ENCODE measurements at places on chromosomes 3 and 15.
A peak's percentile ranks its signal among the peaks of the same experiment; 100 is the strongest.

DNA sequence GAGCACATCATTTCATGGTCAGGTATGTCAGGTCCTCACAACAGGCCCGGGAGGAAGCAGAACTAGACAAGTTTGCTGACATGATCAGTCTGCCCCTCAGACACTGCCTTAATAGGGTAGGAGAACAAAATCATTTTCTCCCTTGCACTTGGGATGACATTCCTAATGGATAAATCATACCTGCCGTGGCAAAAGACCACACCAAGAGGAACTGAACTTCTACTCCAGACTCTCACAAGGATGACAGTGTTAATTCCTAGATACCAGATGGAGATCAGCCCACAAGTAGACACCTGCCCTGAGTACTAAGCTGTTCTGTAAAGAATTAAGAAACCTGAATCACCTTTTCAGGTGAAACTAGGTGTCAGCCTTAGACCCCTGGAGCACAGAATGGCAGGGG lies 19.5 kb downstream of the SIAH2 start:
- H3K4me1 ChIP-seq, result peaks cover 40% of the 10 kb centered on the region
- no peak overlapping the region for H3K27ac ChIP-seq
- H3K4me3 ChIP-seq, result no peak overlapping the region
- H3K36me3 ChIP-seq, result peaks cover 36% of the 10 kb centered on the region
- DNase-seq, result no peak

DNA sequence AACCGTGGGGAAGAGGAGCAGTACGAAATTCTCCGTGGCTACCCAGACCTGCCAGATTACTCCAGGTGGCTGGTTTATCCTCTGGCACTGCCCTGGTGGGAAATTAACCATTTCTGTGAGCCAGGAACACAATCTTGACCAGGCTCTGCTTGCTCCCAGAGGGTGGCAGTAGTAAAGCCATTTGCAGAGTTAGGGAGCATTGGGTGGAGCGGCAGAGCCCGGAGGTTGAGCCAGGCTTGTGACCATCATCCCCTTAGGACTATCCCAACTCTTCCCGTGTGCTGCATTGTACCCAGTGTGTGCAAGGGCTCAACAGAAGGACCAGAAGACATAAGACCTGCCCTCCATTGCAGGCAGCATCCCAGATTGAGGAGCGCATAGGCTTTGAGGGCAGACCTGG lies 5.3 kb downstream of the KNG1 start:
- H3K4me3 ChIP-seq, result no peak overlapping the region
- peaks cover 5% of the 10 kb centered on the region for H3K4me1 ChIP-seq
- H3K27ac ChIP-seq, result peak overlapping the region; percentile 48
- H3K27me3 ChIP-seq, result peaks cover 7% of the 10 kb centered on the region

- no peak overlapping the region for H3K4me3 ChIP-seq
- H3K27ac ChIP-seq, result no peak overlapping the region
- no peaks in the 10 kb centered on the region for H3K27me3 ChIP-seq
- DNase-seq, result no peak
- H3K4me1 ChIP-seq, result no peaks in the 10 kb centered on the region
Observed at GRCh38 chr3:86774082-86774691, 216.8 kb downstream of the VGLL3 start.

GRCh38 chr15:53522991-53523390 lies 236.5 kb downstream of the WDR72 start:
- H3K27ac ChIP-seq, result no peak overlapping the region
- no peaks in the 10 kb centered on the region for H3K36me3 ChIP-seq
- peak; percentile 30 for DNase-seq
- H3K4me3 ChIP-seq, result no peak overlapping the region
- no peaks in the 10 kb centered on the region for H3K27me3 ChIP-seq
- peaks cover 5% of the 10 kb centered on the region for H3K4me1 ChIP-seq

DNA sequence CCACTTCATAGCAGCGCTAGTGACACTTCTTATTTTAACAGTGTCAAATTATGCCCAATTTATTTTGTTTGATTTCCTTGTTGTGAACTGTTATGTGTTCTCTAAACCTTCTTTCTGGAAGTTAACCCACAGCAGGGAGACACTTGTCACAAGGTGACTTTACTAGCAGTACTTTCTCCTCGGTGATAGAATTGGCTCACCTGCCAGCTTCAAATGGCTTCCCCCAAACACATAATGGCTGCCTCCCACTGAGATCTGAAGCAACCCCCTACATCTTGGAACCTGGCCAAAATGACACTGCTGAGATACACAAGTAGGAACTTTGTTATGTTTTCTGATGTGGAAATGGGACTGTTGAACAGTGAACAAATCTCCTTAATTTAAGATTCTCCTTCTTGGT lies 238.8 kb upstream of the DPH6 start:
- H3K4me3 ChIP-seq, result no peak overlapping the region
- peaks cover 6% of the 10 kb centered on the region for H3K27me3 ChIP-seq
- no peak overlapping the region for H3K27ac ChIP-seq

- no peak overlapping the region for H3K27ac ChIP-seq
- DNase-seq, result no peak
- peaks cover 21% of the 10 kb centered on the region for H3K27me3 ChIP-seq
- H3K36me3 ChIP-seq, result no peaks in the 10 kb centered on the region
Observed at GRCh38 chr15:66285533-66286280, 7.7 kb upstream of the DIS3L start.

- H3K36me3 ChIP-seq, result peaks cover 20% of the 10 kb centered on the region
- no peak for DNase-seq
- no peak overlapping the region for H3K4me3 ChIP-seq
- H3K4me1 ChIP-seq, result peaks cover 28% of the 10 kb centered on the region
Observed at GRCh38 chr15:97014001-97014400, 683.5 kb downstream of the NR2F2 start.

DNA sequence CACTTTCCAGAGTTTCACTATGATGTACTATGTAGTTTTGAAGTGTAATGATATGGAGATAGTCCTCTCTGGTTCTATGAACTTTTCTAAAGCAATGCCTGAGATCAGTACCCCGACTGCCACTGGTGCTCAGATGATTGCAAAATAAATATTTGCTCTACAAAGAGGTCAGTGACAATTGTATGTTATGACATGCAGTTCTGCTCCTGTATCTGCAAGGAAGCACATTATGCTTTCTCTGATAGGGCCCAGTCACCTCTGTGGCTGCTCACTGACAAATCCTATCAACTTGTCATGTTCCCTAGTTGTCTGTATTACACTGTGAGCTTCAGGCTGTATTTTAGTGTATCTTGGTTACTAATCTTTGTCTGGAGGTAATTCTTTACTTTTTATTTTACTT lies 362.6 kb downstream of the ROBO1 start:
- no peaks in the 10 kb centered on the region for H3K27me3 ChIP-seq
- no peak for DNase-seq
- no peaks in the 10 kb centered on the region for H3K36me3 ChIP-seq

GRCh38 chr15:22224241-22224671 lies 143.9 kb downstream of the OR4M2 start:
- H3K4me1 ChIP-seq, result no peaks in the 10 kb centered on the region
- H3K27me3 ChIP-seq, result peaks cover 7% of the 10 kb centered on the region
- no peak overlapping the region for H3K27ac ChIP-seq
- DNase-seq, result no peak
- H3K4me3 ChIP-seq, result no peak overlapping the region

DNA sequence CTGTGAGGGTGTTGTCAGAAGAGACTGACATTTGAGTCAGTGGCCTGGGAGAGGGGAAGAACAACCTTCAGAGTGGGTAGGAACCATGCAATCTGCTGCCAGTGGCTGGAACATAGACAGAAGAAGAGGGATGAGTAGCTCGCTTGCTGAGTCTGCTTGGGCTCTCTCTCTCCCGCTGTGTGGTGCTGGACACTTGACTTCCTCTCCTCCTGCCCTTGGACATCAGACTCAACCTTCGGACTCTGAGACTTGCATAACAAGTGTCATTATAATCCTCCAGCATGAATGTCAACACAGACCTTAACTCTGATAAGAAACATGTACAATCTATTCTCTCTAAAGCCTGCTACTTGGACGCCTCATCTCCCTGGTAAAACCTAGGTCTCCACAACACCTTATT lies 5.9 kb upstream of the NMD3 start:
- H3K4me1 ChIP-seq, result peaks cover 13% of the 10 kb centered on the region
- H3K27me3 ChIP-seq, result no peaks in the 10 kb centered on the region
- DNase-seq, result no peak

GRCh38 chr15:82942691-82943090 lies 9.8 kb downstream of the HOMER2 start:
- peaks cover 5% of the 10 kb centered on the region for H3K27me3 ChIP-seq
- no peak overlapping the region for H3K4me3 ChIP-seq
- DNase-seq, result no peak
- peaks cover 16% of the 10 kb centered on the region for H3K36me3 ChIP-seq
- H3K27ac ChIP-seq, result no peak overlapping the region

DNA sequence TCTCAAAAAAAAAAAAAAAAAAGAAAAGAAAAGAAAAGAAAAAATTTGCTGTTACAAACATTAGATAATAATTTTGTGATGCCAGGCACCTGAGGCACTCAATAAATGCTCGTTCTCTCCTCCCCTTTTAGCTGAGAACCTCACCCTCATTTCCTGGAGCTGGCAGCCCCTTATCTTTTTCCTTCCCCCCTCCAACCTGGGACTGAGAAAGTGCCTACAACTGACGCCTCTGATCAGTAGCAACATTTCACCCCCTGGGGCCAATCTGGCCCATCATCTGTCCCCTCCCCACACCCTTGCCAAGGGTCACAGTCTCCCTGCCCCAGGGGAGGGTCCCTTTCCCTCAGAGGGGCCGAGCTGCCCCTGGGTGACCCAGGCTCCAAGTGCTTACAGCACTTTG lies 12.6 kb upstream of the RNU6-1 start:
- H3K4me1 ChIP-seq, result peaks cover 74% of the 10 kb centered on the region
- peaks cover 8% of the 10 kb centered on the region for H3K27me3 ChIP-seq
- no peaks in the 10 kb centered on the region for H3K36me3 ChIP-seq
- no peak overlapping the region for H3K4me3 ChIP-seq

- H3K36me3 ChIP-seq, result peaks cover 36% of the 10 kb centered on the region
- DNase-seq, result peak; percentile 74
- H3K27ac ChIP-seq, result peak overlapping the region; percentile 93
- H3K27me3 ChIP-seq, result peaks cover 4% of the 10 kb centered on the region
- H3K4me3 ChIP-seq, result peak overlapping the region; percentile 46
- peaks cover 63% of the 10 kb centered on the region for H3K4me1 ChIP-seq
Observed at GRCh38 chr3:64642327-64643151, 45.3 kb downstream of the ADAMTS9 start.

DNA sequence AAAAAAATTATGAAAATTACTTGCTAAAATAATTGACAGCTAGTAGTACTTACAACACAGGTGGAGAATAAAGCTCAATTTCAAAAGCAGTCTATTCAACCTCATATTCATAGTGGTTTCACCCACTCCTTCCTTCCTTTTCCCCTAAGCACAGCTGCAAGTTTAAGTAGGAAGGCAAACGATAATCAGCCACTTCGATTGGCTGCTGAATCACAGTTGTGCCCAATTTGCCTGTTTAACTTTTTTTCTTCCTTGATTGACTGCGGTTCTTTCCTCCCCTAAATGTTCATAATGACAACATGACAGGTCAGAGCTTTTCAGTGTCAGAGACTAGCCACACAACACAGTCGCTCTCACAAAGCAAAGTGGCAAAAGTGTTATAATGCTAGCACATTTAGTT lies 468.0 kb upstream of the GBE1 start:
- H3K4me1 ChIP-seq, result no peaks in the 10 kb centered on the region
- H3K36me3 ChIP-seq, result no peaks in the 10 kb centered on the region
- DNase-seq, result no peak
- no peak overlapping the region for H3K27ac ChIP-seq
- H3K27me3 ChIP-seq, result no peaks in the 10 kb centered on the region

- no peak overlapping the region for H3K4me3 ChIP-seq
- H3K4me1 ChIP-seq, result peaks cover 6% of the 10 kb centered on the region
Observed at GRCh38 chr3:97914388-97914787, 57.8 kb downstream of the RIOX2 start.

GRCh38 chr3:169841171-169841570 lies 28.5 kb upstream of the LRRC34 start:
- H3K4me1 ChIP-seq, result peaks cover 21% of the 10 kb centered on the region
- no peaks in the 10 kb centered on the region for H3K36me3 ChIP-seq
- no peak for DNase-seq
- H3K27ac ChIP-seq, result peak overlapping the region; percentile 18
- no peak overlapping the region for H3K4me3 ChIP-seq

DNA sequence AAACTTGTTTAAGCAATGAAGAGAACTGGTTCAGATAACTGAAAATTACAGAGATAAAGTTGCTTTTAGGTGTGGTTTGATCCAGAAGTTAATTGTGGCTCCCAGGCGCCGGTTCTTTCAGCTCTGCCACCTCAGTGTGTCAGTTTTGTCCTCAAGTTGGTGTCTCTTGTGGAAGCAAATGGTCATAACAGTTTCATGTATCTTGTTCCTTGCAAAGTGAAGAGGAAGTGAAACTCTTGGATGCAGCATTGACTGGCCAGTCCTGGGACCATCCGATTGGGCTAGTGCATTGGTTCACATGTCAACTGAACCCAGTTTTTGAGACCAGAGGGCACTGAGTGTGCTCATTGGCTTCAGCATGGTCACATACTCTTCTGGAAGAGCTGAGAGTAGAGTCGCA lies 181.4 kb upstream of the GRM7 start:
- peaks cover 8% of the 10 kb centered on the region for H3K27me3 ChIP-seq
- no peak for DNase-seq
- H3K4me1 ChIP-seq, result no peaks in the 10 kb centered on the region
- no peaks in the 10 kb centered on the region for H3K36me3 ChIP-seq
- H3K27ac ChIP-seq, result no peak overlapping the region

DNA sequence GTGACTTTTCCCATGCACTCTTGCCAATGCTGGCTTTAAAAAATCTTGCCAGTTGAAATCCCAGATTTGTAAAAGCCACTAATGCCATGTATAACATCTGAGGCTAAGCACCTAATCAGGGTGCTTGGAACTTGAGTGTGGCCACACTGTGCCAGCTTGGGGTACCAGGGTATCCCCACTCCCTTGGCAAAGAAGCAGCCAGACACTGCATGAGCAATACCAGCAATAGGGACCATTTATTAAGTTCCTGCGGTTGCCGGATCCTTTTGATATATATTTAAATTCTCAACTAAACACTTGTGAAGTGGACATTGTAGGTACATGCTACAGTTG lies 2.2 kb upstream of the RHCG start:
- no peak overlapping the region for H3K4me3 ChIP-seq
- no peak for DNase-seq
- no peaks in the 10 kb centered on the region for H3K36me3 ChIP-seq
- no peak overlapping the region for H3K27ac ChIP-seq
- H3K27me3 ChIP-seq, result peaks cover 86% of the 10 kb centered on the region

GRCh38 chr3:5086708-5087107 lies 35.4 kb upstream of the ARL8B start:
- peaks cover 14% of the 10 kb centered on the region for H3K4me1 ChIP-seq
- peaks cover 20% of the 10 kb centered on the region for H3K27me3 ChIP-seq
- no peaks in the 10 kb centered on the region for H3K36me3 ChIP-seq
- DNase-seq, result no peak
- no peak overlapping the region for H3K27ac ChIP-seq

- peaks cover 24% of the 10 kb centered on the region for H3K36me3 ChIP-seq
- H3K4me3 ChIP-seq, result no peak overlapping the region
- peak overlapping the region; percentile 27 for H3K27ac ChIP-seq
- DNase-seq, result no peak
Observed at GRCh38 chr15:98663045-98663444, 14.7 kb downstream of the IGF1R start.

DNA sequence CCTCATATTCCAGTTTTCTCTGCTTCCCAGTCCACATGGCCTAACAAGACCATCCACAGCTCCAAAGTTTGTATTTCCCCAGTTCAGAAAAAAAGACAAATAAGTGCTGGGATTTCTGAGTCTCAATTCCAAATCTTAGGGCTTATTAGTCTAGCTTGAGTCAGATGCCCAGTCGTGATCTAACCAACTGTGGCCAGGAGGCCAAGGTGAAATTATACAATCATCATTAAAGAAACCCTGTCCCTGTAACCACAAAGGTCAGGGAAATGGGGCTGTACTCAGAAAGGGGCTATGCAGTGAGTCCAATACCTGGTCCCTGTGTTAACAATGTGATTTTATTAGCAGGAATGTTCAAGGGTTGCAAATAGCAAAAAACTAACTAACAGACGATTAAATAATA lies 40.5 kb upstream of the MITF start:
- no peaks in the 10 kb centered on the region for H3K36me3 ChIP-seq
- H3K4me1 ChIP-seq, result no peaks in the 10 kb centered on the region
- DNase-seq, result no peak

Measured in nephron progenitor cell (in vitro differentiated cells).